Tibial nerve (tissue), 4 donors: ENCODE measurements at places on chromosomes 5 and 9. TPM values are rescaled to one million over a fixed set of nuclear protein-coding genes. Genes with fewer than 3 reads are reported as not detected.

Gene SLC25A46
- total RNA-seq, result 47.7 TPM

Gene TLN1
- total RNA-seq, result 405 TPM

Gene SLC4A9
- total RNA-seq, result not detected

Gene GLDC
- total RNA-seq, result 14.4 TPM

DNA sequence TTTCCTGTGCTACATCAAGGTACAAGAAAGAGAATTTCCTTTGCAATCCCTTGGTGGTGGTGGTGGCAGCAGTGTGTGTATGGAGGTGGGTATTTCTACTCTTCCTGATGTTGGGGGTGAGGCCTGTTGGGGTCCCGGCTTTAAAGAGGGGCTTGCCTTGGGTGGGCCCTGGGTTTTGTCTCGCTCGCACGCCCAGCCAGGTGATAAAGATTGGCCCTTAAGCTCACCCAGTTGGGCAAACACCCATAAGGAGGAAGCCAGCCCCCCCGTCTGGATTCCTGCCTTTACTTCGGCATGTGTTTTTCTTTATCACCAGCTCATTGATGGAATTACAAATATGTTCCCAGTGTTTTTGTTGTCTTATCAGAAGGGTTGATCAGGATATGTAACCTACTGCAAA lies 16.0 kb upstream of the SARDH start:
- H3K4me1 ChIP-seq, result no peaks in the 10 kb centered on the region
- H3K36me3 ChIP-seq, result peaks cover 1% of the 10 kb centered on the region
- no peak overlapping the region for H3K27ac ChIP-seq
- H3K4me3 ChIP-seq, result no peak overlapping the region
